Renal pelvis (tissue), 12 donors: ENCODE measurements at places on chromosomes 1 and 21. TPM values are rescaled to one million over a fixed set of nuclear protein-coding genes. Genes with fewer than 3 reads are reported as not detected.

GRCh38 chr1:169121146-169121923, 14.8 kb downstream of the ATP1B1 start:
- DNase-seq: no peak

The MPL gene
- polyA plus RNA-seq: 0.78 TPM

The IFI6 gene
- 24.0 TPM for polyA plus RNA-seq

The C1orf87 gene
- 0.17 TPM for polyA plus RNA-seq
